AG10803 (cell line): ENCODE measurements at places on chromosomes 2 and 18.

GRCh38 chr2:33222309-33222708 lies 254.1 kb upstream of the RASGRP3 start:
- DNase-seq = no peak

GRCh38 chr2:171706152-171706803 lies 19.0 kb downstream of the DYNC1I2 start:
- peak; percentile 30 for DNase-seq

DNA sequence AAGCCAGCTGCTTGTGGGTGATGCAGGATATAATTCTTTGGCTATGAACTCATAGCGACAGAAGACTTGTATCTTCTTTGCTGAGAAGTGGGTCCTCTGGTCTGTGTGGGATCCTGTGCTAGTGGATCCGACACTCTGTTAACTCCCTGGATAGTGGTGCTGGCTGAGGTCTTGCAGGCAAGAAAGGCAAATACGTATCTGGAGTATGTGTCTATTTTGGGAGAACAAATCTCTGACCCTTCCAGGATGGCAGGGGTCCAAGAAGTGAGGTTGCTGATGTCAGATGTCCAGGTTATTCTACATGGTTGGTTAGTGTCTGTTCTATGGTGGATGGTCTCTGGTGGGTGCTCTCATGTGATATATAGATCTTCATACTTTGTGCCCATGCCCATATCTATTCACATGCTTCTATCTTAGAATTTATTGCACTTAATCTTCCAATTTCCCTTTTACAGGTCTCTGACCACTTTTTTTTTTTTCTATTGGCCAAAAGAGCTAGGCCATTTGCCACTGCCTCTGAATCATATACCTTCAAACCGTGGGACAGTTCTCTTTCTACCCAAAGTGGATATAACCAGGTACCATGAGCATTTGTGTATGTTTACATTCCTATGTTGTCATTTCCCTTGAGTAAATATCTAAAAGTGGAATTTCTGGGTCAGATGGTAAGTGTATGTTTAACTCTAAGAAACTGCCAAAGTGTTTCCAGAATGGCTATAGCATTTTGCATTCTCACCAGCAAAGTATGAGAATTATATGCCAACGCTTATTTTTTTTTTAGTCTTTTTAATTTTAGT lies 45.1 kb upstream of the RBMS1 start:
- DNase-seq = no peak

- no peak for DNase-seq
Measured at GRCh38 chr2:3489764-3490115, 29.6 kb downstream of the ADI1 start.

GRCh38 chr2:107525406-107525805 lies 301.3 kb upstream of the RGPD4 start:
- DNase-seq = peak; percentile 24

- no peak for DNase-seq
Measured at GRCh38 chr2:145740302-145740701, 1220.4 kb upstream of the ZEB2 start.

GRCh38 chr18:32848826-32849225 lies 76.0 kb upstream of the KLHL14 start:
- DNase-seq = no peak

- DNase-seq = no peak
Measured at GRCh38 chr2:102749938-102750337, 11.9 kb upstream of the TMEM182 start.

GRCh38 chr2:33129263-33130053 lies 182.7 kb downstream of the LTBP1 start:
- peak; percentile 34 for DNase-seq

DNA sequence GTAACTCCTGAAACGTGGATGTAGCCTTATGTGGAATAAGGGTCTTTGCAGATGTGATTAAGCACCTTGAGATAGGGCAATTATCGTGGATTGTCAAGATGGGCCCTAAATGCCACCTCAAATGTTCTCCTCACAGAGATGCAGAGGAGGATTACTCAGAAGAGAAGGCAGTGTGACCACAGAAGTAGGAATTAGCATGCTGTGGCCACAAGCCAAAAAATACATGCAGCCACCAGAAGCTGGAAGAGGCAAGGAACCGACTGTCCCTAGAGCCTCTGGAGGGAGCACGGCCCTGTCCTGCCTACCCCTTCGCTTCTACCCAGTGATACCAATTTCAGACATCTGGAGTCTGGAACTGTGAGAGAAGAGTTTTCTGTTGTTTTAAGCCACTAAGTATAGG lies 47.3 kb upstream of the MGAT5 start:
- DNase-seq = peak; percentile 68

- no peak for DNase-seq
Measured at GRCh38 chr2:219672406-219672805, 45.0 kb downstream of the SLC4A3 start.

DNA sequence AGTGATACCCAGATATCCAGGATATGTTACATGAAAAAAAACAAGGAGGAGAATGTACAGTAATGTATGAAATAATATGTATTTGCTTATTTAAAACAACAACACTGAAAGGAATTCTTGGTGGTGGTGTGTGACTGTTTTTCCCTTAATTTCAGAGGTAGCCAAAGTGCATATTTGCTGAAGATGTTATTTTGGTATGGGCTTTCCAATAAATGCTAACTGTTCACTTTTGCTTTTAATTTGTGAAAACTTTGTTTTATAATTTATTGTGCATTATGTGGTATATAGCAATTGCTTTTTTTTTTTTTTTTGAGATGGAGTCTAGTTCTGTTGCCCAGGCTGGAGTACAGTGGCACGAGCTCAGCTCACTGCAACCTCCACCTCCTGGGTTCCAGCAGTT lies 7.6 kb downstream of the CCNYL1 start:
- no peak for DNase-seq

DNA sequence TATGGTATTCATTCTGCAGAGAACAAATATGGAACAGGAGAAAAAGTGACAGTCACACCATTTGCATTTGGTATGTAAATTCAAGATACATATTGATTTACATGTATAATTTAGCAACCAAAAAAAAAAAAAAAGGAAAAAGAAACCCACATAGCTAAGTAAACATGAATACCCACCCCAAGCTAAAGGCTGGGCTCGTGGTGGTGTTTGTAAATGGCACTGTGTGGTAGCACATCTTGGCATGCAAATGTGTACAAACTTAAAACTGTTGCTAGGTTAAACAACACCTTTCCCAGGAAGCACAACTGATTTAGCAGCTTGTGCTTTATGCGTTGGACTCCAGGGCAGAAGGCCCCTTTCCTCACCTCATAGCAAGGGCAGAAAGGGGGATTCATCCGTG lies 481.1 kb upstream of the CELF4 start:
- no peak for DNase-seq

DNA sequence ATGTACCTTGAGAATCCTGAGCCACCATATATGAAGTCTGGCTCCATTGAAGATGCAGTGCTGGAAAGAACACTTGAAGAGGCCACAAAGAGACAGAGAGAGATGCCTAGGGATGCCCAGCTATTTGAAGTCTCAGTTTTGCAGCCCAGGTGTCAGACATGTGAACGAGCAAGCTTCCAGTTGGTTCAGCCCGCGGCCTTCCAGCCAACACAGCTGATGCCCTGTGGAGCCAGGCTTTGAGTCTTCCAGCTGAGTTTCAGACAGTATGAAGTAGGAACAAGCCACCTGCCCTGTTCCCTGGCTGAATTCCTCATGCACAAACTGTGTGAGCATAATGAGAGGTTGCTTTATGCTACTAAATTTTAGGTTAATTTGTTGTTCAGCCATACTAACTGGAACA lies 108.8 kb downstream of the SPHKAP start:
- no peak for DNase-seq

DNA sequence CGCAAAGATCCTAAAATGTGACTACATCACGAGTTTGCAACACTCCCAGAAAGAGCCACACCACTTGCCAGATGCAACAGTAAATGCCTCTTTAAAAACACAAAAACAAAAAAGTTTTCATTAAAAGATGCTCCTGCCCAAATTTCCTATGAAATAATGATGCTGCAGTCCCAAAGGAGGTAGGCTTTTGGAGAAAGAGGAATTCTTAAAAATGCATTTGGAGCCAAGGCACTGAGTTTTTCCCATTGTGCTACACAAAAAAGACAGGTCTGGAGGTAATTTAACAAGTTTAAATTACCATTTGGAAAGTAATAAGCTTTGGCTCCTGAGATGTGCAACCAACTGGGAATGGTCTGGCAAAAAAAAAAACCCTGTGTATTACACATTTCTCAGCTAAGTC lies 145.0 kb downstream of the PID1 start:
- DNase-seq = no peak
